Hematopoietic multipotent progenitor cell treated with erythropoietin and hydrocortisone succinate and interleukin-3 and kit ligand, for 17 days (in vitro differentiated cells): ENCODE measurements at places on chromosomes 7 and 10.

DNA sequence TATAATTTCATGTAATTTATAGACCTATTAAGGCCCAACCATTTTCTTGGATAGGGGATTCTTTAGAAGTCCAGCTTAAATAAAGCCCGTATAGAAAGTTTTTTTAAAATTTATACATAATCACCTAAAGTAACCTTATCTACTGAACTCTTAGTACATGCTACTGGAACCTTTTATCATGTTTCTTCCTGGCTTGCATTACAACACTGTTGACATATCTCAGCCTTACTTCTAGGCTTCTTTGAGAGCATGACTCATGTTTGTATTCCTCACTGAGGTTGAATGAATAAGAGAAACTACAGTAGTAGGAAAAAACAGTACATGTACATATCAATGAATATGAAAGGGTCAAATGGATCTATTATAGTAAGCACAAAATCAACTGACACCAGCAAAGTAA, 8.2 kb upstream of the MAGI2 start:
- DNase-seq: no peak

DNA sequence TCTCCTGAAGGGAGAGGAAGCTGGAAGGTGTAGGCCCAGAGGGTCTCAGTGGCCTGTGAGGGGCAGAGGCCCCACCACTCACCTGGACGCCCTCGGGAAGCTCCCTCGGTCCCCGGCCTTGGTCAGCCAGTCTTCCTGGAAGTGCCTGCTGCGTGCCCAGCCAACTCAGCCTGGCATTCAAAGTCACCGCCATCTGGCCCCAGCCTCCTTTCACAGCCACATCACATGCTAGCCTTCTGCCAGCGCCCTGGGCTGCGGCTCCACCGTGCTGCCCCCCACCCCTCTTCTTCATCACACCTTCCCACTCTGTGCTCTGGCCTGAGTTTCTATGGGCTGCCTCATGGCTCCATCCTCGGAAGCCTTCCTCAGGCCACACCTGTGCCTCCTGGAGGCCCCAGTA, 98.0 kb downstream of the ZMIZ1 start:
- no peak for DNase-seq

GRCh38 chr7:131533566-131534561, 22.6 kb downstream of the PODXL start:
- no peak for DNase-seq

- no peak for DNase-seq
Measured at GRCh38 chr7:70778585-70778984, 353.4 kb upstream of the GALNT17 start.

DNA sequence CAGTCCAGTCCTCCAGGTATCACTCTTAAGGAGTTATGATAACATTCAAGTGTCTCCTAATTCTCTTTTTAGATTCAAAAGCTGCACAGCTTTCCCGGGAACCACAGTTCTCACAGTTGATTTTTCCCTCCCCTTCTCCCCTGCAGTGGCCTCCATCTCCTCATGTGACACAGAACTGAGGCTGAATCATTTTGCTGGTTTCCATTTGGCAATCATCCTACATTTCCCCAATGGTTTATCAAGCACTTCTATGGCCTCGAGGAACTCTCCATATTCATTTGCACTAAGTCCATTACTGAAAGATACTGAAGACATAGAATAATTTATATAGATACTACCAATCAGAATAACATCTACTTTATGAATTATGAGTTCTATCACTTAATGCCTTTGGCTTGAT, 484.9 kb downstream of the GPAM start:
- no peak for DNase-seq

GRCh38 chr10:63318491-63318890, 147.3 kb downstream of the JMJD1C start:
- no peak for DNase-seq

DNA sequence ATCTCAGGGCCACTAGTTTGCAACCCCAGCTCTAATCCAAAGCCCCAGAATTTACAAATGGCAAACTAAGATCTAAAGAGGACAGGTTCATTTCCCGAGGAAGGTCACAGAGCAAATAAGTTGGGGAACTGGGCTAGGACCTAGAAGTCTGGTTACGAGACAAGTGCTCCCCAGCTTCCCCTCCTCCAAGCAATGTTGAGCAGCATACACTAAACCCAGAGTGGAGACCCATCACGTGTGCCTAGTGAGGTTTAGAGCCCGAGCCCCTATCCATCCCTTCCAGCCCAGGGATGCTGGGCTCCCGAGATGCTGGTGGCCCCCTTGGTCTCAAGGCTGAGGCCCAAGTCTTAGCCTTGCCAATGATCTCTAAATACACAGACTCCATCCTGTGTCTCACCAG, 209.5 kb upstream of the ZMIZ1 start:
- DNase-seq: no peak

DNA sequence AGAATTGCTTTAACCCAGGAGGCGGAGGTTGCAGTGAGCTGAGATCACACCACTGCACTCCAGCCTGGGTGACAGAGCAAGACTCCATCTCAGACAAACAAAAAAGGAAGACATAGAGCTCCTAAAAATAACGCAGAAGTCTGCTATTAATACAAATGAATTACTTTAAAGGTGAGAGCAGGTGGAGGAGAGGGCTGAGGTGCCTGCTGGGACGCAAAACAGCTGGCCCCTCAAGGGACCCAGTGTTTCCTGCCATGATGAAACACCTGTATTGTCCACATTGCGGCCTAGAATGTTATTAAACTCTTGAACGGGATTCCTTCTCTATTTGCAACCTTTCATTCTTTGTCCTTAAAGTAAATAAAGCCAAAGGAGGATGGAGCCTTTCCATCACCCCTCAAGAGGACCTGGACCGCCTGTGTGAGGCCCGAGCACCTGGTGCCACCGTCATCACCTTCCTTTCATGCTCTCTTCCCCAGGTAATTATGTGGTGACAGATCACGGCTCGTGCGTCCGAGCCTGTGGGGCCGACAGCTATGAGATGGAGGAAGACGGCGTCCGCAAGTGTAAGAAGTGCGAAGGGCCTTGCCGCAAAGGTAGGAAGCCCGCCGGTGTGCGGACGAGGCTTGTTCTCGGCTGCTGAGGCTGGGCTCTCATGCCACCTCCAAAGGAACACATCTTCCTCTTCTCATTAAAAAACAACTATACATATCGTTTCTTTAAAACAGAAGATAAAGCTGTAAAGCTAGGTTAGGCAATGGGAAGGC, 136.7 kb downstream of the EGFR start:
- no peak for DNase-seq

DNA sequence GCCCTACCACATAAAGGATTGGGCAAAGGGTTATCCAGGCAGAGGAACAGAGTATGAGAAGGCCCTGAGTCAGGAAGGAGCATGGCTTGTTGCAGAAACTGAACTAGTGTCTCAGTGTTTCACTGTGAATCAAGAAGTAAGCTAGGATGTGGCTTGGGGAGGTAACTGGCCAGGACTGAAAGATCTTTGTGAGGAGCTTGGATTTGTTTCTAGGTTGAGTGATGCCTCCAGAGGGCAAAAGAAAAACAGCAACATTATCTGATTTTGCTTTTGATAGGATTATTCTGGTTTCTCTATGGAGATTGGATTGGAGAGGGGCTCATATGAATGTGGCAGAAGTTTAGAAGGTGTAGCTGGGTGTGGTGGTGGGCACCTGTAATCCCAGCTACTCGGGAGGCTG, 137.9 kb upstream of the HDAC9 start:
- DNase-seq: no peak

- DNase-seq: no peak
Measured at GRCh38 chr7:48420206-48420605, 248.9 kb downstream of the ABCA13 start.

DNA sequence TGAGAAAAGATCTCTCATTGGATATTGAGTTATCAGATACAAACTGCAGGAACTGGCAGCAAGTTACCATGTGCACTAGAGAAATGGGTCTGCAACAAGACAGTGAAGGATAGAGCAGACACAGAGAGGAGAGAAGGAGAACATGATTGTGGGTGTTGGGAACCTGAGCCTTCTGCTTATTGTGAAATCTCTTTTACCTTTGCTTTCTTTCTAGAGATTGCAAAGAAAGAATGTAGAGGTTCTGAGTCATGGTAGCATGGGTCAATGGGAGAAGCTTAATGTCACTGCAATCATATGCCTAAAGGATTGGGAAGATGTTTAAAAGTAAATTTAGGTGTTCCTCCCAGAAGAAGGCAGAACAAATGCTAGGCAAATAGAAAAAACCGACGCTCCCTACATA, 821.4 kb downstream of the CCSER2 start:
- DNase-seq: no peak

- no peak for DNase-seq
Measured at GRCh38 chr7:88599528-88599927, 160.0 kb upstream of the ZNF804B start.

GRCh38 chr10:112517451-112517862, 70.4 kb downstream of the VTI1A start:
- DNase-seq: no peak

GRCh38 chr7:123711832-123712293, 36.9 kb downstream of the WASL start:
- DNase-seq: no peak

GRCh38 chr7:121157341-121157751, 168.8 kb downstream of the CPED1 start:
- DNase-seq: no peak

- DNase-seq: peak; percentile 53
Measured at GRCh38 chr10:5945561-5946418, 31.6 kb downstream of the IL15RA start.

GRCh38 chr10:35780970-35781642, 139.0 kb upstream of the FZD8 start:
- no peak for DNase-seq

DNA sequence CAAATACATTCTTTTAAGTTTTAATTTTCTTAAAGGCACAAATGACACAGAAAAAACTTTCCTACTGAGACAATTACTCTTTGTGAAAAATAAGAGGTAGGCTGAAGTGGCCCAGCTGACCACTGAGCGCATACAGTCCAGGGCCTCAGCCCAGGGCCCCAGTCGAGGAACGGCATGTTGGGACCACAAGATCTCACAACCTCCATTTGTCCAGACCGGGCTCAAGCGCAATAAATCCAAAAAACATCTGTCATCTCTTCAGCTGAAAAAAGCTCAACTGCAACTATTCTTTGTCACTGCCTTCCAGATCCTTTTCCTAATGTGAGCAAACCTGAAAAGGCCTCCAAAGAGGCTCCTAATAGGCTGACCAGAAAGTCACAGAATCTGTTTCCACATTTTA, 165.8 kb downstream of the SRPK2 start:
- no peak for DNase-seq

DNA sequence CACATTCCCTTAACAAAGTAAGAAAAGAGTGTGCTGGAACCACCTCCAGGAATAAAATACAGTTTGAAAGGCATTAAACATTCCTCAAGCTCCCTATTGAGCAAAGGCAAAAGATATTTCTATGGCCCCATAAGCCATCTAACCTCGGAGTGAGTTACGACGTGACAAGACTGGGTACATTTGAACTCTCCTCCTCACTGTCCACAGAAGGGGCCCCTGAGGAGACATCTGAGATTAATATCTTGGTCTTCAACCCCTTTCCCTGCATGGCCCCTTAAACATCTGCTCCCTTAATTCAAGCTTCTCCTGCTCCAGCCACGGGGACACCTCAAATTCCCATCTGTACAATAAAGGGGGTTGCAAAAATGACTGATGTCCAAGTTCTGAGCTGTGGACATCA, 526 bp downstream of the GIMAP1 start:
- DNase-seq: no peak

DNA sequence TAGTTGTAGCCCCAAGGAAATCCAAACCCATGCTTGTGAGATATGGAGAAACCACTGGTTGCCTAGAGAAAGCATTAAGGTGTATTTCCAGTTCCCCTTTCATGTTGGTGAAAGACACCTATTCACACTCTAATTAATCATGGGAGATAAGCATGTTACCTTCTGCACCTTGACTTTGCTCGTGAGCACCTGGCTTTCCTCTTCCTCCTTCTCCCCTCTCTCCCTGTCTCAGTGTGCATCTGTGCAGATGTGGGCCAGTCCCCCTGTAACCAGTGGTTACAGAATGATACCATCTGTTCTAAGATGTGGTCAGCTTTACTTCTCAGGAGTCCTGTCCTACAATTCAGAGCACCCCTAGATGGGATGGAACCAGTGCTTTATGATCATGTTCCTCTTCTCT, 160.6 kb downstream of the LCOR start:
- DNase-seq: no peak

GRCh38 chr10:98632456-98633150, 185.9 kb upstream of the HPS1 start:
- no peak for DNase-seq

DNA sequence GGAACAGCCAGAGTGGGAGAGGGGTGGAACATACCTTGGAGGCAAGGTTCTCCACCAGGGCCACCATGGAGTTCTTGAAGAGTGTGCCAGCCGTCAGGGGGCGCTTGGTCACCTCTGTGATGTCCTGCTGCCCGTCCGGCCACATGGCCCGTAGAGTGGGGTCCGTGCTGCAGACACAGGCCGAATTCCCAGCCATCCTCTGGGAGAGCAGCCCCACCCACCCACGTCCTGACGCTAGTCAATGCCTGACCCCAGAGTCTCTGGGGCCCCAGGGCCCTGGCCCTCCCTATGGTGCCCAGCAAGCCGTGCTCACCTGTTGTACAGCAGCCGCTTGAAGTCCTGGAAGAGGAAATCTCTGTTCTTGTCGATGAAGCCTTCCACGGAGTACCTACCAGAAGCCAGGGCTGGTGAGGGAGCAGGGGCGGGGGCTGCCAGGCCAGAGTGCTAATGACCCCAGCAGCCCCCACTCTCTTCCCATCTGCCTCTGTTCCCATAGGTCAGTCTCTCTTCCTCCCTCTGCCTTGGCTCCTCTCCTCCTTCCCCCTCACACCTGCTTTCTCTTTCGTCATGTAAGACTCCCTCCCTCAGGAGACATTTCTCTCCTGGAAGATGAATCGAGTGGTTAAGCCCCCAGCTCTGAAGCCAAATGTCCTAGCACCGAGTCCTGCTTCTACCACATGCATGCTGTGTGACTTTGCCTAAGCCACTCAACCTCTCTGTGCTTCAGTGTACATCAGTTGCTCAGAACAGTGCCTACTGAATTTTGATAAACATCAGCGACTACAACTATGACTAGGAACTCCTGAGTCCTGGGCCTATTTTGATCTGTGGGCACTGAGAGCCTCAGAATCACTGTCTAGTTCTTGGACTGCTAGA, 11.0 kb downstream of the MYO1G start:
- DNase-seq: no peak

DNA sequence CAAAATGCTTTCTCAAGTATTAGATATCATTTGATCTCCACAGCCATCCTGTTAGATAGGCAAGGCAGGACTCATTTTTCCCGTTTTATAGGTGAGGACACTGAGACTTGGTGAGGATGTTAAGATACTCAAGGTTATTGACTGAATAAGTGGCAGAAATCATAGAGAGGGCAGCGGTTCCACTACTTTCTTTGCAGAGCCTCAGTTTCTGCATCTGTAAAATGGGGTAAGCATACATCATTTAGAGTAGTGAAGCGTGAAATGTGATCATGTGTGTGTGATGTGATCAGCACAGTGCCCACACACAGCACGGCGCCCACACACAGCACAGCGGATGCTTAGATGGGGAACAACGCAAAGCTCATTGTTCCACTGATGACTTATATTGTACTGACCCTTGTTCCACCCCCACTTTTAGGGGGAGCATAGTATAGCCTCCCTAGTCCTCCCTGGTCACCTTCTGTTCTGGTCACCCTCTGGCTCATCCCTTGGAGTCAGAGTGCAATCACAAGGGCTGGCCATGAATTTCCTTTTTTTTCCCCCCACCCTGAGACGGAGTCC, 10.5 kb downstream of the UBTD1 start:
- DNase-seq: no peak
